ENCODE measurements at places on chromosomes 3 and 15.
A peak's percentile ranks its signal among the peaks of the same experiment; 100 is the strongest.

DNA sequence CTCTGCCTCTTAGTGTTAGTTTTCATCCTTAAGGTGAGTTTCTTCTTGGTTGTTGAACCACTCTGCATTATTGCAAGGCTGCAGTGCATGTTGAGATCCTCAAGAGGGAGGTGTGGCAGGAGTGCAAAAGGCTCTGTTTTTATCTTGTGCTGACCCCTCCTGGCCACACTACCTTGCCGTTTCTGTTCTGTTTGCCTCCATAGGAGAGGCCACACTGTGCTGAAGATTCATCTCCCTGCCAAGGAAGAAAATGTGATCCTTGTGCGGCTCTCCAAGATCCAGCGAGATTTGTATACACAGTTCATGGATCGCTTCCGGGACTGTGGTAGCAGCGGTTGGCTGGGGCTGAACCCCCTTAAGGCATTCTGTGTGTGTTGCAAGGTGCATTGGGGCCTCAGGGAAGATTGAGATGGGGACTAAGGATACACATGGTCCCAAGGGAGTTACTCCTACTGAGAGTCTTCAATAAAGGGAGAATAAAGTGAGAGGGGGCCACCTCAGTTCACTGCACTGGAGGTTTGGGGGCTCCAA is 33.0 kb upstream of the TEX264 start:
- peak; percentile 41 for DNase-seq

DNA sequence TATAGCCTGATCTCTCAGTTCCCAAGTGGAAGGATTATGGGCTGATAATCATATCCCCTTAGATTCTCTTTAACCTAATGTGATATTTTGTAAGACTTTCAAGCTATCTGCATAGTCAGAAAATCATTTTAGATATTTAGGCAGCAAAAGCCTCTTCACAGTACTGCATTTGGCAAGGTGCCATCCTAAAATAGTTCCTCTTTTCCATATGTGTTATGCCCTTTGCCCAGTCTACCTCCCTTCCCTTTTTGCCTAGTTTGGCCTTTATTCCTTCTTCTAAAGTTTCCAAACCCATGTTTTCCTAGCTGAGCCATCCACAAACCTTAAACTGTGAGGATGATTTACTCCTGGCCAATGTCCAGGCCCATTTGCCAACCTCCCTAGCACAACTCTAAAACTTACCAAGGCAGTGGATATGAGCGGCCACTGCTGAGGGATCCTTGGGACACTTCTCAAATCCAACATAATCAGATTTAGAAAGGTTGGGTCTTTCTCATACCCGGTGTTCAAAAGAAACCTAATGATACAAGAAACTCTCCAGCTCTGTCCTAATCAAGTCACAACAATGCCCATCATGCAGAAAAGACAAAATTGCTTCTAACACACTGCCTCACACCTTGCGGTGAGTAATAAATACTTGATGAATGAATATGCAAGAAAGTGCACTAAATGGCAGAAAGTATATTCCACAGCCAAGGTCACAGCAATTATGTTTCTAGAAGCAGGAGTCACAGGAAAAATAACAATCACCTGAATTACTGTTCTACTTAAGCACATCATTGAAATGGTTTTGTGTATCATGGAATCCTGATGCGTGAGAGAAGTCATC is 493.9 kb downstream of the NLGN1 start:
- DNase-seq = no peak

- DNase-seq = peak; percentile 30
Measured at GRCh38 chr15:40438712-40439111, 2.0 kb upstream of the BAHD1 start.

- no peak for DNase-seq
Measured at GRCh38 chr15:63254991-63255390, 22.4 kb upstream of the APH1B start.

DNA sequence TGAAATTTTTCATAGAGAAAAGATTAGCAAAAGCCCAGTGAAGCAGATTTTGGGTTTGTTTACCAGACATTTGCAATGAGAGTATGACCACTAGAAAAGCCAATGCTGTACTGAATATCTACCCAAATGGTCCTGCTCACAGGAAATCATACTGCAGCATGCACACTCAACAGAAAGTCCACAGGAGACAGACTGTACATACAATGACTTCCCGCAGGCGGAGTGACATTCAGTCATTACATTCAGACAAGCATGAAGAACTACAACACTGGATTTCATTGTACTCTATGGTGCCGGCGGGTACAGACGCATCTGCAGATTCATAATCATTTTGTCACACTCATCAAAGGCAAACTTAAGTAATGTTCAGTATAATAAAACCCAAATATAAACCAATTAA is 11.8 kb downstream of the LZTFL1 start:
- DNase-seq = no peak

- no peak for DNase-seq
Measured at GRCh38 chr15:33380406-33380805, 69.6 kb downstream of the RYR3 start.

DNA sequence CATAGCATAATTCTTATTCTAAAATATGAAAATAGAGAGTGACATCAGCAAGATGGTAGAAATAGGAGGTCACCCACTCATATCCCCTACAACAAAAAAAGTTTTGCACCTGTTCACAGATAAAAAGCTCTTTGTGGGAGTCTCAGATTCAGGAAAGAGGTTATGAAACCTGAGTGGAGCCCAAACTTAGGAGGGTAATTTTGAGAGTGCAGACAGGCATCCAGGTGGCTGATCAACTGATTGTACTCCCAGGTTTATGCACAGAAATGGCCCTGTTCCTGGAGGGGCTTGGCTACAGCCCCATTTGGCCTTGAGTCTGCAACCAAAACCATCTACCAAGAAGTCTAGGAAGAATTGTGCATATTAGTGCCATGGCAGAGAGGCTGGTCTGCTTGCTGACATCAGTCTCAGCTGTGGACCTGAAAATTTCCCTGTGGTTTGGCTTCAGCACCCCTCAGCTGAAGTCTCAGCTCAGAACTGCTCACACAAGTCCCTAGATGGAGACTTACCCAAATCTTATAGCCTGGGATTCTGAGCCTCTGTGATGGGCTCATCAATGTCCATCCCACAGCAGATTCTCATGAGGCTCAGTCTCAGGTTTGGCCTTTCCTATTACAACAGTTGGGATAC is 291.6 kb downstream of the IL20RB start:
- DNase-seq = no peak

DNA sequence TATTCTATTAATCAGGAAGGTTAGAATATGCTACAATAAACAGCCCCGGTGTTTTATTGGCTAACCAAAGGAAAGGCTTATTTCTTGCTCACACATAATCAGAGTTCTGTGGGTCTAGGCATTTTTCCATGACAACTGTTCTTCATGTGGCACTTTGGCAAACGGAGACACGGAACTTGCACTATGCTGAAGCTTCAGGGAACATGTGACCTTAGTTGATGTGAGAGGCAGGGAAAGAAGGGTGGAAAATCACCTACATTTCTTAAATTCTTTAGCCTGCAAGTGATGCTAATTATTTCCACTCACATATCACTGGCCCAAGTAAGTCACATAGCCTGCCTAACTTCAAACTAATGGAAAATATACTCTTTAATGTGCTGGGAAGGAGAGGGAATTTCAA is 344.6 kb downstream of the SV2B start:
- no peak for DNase-seq

GRCh38 chr15:95922431-95922830 is 408.1 kb upstream of the NR2F2 start:
- DNase-seq = no peak

- DNase-seq = no peak
Measured at GRCh38 chr3:9361691-9362388, 1.0 kb upstream of the THUMPD3 start.

DNA sequence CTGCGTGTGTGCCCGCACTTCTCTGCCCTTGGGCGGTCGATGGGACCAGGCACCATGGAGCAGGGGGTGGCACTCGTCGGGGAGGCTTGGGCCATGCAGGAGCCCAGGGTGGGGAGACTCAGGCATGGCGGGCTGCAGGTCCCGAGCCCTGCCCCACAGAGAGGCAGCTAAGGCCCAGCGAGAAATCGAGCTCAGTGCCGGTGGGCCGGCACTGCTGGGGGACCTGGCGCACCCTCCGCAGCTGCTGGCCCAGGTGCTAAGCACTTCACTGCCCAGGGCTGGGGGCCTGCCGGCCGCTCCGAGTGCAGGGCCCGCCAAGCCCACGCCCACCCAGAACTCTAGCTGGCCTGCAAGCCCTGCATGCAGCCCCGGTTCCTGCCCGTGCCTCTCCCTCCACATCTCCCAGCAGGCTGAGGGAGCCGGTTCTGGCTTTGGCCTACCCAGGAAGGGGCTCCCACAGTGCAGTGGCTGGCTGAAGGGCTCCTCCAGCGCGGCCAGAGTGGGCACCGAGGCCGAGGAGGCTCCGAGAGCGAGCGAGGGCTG is 553 bp upstream of the RTP4 start:
- DNase-seq = no peak

DNA sequence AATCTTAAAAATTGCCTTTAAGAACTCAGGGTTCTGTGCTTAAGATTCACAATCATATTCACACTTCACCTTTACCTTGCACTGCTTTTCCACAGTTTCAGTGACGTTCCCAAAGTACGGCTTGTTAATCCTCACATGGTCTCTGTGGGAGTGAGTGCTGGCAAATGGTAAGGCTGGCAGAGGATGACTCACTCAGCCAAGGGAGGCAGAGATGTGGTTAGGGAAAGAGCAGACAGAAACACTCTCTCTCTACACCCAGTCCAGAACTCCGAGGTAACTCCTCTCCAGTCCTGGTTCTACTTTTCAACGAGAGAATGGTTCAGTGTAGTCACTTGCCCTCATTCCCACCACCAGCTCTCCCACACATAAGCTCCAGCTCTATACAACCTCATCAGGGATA is 33.1 kb downstream of the RASGRP1 start:
- no peak for DNase-seq

- no peak for DNase-seq
Measured at GRCh38 chr3:174620138-174620537, 239.0 kb upstream of the NAALADL2 start.

DNA sequence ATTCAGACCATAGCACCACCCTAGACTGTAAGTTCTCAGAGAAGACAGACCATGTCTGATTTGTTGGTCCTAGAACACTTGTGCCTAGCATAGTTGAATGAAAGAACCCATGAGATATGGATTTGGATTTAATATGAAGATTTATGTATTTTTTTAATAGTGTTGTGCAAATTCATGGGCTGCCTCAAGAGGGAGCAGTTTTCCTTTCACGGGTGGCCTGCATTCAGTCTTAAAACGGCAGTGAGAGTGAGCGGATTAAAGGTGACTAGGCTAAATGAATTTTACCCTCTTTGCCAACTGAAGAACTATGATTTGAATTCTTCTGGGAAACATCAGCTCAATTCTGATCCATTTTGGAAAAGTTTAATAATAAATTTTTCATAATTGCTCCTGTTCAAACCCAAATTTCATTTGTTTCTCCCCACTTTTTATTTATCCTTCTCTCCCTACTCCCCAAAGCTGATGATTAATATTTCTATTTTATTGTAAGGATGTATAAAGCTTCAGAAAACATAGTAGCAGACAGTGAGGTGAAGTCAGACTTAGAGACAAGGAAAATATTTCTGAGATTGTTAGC is 67.3 kb downstream of the MORC1 start:
- DNase-seq = peak; percentile 33

DNA sequence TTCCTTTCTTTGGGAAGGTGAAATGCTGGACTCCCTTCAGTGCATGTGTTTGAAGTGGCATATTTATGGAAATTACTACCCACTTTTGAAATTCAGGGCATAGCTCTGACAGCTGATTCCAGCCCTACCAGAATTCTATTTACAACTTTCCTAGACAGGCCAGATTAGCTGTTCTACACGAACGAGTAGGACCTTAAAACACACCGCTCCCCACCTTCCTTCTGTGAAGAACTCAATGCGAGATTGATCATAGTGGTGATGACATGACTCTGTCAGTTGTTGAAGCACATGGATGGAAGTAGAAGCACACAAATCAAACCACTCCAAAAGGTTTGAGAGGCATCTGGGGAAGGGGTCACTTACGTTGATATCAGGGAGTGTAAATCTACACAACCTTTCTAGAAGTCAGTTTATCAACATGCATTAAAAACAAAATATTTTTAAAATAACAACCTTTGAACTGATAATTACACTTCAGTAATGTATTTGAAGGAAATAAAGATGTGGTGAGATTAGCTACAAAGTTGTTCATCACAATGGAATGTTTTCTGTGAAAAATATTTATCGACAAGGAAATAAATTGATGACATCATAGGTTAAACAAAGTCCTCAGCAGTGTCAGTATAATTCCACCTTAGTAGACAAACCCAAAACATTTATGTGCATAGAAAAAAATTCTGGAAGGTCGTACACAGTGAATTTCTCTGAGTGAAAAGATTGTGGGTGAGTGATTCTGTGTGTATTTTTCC is 29.8 kb downstream of the RARB start:
- DNase-seq = no peak

DNA sequence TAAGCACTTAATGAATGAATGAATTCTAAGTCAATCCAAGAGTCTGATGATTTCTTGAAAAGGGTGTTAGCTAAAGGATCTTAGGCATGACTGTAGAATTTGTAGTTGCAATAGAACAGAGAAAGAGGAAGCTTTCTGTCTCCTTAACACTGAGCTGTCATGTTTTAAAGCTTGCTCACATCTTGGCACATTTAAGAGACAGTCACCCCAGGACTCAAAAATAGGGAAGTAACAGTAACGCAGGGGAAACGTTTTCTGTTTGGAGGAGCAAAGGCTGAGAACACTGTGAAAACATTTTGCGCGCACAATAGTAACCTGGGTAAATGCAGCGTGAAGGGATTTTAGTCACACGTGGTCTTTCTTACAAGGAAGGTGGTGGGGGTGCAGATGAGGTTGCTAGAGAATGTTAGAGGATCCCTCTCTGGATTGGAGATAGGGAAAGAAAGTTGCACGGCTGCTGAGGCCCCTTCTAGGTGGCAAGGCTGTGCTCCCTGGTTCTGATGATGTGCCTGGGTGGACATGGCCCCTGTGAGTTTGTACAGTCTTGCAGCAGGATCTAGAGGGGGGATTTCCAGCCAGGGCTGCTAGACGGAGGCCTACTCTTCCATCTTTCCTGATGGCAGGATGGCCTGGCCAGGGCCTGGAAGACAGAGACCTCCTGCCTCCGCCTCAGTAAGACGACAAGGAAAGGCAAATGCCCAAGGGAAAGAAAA is 12.0 kb downstream of the STARD5 start:
- peak; percentile 85 for DNase-seq

DNA sequence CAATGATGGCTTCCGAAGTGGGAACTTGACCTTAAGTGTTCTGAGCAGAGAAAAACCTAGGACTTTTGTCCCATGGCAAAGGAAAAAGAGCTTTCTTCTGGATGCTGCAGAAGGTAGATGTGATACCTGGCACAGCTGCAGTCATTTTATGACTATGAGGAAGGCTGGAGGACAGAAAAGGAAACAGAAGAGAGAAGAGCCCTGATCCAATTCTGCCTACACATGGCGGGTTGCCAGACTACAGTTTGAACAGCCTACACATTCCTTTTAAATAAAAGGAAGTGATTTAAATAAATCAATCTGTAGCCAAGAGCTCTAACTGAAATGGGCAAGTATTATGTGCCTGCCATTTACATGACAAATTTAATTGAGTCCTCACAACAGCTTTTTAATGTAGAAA is 43.6 kb upstream of the CHRNB4 start:
- no peak for DNase-seq

- no peak for DNase-seq
Measured at GRCh38 chr3:65130782-65131181, 443.0 kb upstream of the ADAMTS9 start.
